ENCODE measurements at places on chromosomes 3 and 15.

- DNase-seq: no peak
Observed at GRCh38 chr15:58393241-58393662, 38.5 kb upstream of the LIPC start.

DNA sequence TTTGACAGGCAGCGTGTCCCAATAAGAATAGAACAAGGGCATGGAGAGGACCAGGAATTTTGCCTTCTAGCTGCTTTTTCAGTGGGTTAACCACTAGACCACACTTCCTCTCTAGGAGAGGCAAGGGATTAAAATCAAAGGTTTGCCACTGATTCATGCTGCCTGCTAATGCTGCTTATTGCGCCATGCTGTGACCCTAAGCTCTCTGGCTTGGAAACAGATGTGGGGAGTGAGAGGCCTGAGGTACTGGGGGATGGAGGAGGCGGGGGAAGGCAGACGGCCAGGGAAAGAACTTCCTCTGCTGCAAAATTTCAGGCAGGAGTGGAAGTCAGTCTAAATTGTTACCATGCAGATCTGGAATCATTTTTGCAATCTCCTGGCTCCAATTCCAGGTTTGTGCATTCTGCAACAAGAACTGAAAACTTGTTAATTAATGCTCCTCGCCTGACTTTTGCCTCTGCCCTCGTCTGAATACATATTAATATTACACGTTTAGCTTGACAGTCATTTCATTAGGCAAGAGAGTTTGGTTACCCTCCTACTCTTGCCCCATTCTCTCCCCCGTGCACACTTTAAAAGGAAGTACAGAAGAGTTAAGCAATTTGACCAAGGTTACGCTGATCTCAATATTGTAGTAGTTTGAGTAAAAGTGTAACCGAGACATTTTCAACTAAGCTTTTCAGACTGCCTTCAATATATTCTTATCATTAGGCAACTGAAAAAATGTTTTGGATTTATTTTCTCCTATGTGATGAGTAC lies 121.7 kb upstream of the SPRED1 start:
- peak; percentile 96 for DNase-seq

GRCh38 chr3:71564361-71564760 lies 19.2 kb downstream of the FOXP1 start:
- DNase-seq: no peak

GRCh38 chr15:99976811-99977271 lies 243.6 kb upstream of the LYSMD4 start:
- DNase-seq: peak; percentile 24

DNA sequence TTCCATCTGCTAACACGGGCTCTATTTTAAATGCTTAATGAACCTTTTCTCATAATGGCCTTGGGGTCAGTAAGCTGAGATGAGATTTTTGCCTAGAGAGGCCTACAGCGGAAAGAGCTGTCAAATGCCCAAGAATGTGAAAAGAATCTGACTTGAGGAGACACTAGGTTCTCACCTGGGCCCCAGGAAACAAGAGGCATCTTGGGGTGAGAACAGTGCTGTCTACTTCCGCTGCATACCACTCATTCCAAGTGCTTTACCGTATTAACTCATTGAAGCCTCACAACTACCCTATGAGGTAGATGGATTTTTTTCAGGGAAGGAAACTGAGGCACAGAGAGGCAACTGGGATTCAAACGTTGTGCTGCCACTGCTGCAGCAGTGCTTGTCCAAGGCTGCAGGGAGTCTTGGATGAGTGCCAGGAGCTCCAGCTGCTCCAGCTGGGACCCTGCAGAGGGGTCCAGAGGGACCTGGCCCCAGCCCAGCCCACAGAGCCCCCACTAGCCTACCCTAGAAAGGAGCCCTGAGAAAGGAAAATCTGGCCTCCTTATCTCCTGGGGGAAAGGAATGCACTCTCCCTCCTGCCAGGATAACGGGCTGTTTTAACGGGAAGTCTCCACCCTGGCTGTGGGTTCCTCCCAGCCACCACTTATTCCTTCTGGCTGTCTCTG lies 68.4 kb downstream of the SLC12A8 start:
- DNase-seq: peak; percentile 60

DNA sequence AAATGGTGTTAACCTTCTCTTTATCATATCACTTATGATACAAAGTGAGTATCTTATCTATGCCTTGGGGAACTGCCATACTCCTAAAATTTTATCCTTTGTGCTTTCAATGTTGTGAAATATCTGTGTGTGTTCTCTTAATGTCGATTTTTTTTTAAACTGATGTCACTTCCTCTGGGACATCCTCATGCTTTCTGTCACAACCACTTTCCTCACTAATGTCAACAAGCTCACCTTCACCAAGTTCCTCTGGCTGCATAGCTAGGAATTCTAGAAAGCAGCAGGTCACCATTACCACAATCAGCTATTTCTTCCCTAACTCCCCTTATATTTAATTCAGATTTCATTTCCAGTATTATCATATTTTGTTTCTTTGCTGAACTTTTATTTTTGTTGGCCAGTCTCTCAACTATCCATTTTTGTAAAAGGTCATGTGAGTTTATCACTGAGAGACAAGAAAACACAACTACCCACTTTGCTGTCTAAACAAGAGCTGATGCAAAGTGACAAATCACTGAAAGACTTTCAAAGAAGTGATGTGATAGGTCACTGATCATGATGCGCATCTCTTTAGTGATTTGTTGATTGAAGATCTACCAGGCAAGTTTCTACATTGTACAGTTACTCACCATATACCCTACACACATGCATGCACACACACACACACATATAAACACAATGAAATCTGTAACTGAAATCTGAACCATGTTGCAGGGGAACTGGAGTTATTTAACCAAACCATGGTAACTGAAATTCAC lies 369.0 kb downstream of the ULK4 start:
- DNase-seq: no peak

GRCh38 chr3:115706311-115706829 lies 83.1 kb downstream of the GAP43 start:
- peak; percentile 47 for DNase-seq

DNA sequence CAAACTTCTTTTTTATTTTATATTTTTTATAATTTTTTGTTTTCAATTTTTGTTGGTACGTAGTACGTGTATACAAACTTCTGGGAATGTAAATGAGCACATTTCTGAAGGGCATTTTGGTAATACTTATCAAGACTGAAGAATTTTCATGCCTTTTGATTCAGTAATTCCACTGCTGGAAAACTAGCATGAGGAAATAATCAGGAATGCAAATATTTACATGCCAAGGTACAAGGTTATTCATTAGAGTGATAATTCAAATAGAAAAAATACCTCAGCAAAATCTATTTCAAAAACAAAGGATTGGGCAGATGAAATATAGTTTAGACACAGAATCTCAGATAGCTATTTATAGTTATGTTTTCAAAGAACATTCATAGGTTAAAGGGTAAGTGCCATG lies 128.7 kb downstream of the DMXL2 start:
- DNase-seq: peak; percentile 5

DNA sequence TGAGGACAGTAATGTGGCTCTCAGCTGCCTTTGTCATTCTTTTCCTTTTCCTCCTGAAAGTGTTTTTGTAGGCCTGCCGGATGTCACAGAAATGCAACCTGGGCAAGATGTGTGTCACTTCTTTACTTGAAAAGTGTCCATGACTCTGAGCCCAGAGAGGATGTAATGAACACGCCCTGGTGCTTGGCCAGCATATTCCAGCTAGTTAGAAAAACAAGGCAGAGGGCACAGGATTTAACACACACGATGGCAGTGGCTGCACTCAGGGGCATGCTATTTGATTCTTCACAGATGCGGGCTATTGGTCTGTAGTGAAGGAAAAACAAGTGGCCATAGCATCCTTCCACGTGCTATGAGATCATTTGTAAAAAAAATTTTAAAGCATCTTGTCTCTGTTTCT lies 30.3 kb upstream of the PTX3 start:
- no peak for DNase-seq

GRCh38 chr3:159761848-159762635 lies 226.6 kb upstream of the IL12A start:
- DNase-seq: no peak

DNA sequence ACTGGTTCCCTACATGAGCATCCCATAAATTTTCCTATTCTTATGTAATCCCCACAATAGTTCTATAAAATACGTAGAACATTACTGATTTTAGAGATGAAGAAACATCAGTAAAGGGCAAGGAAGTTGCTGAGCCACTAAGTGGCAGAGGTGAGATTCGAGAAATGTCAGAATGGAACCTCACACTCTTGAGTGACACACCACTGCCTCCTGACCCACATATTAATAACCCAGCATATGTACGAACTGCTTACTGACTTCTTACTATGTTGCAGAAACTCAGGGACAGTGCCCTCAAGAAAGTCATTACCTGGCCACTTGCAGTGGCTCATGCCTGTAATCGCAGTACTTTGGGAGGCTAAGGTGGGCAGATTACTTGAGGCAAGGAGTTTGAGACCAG lies 1022.4 kb downstream of the FHIT start:
- no peak for DNase-seq

DNA sequence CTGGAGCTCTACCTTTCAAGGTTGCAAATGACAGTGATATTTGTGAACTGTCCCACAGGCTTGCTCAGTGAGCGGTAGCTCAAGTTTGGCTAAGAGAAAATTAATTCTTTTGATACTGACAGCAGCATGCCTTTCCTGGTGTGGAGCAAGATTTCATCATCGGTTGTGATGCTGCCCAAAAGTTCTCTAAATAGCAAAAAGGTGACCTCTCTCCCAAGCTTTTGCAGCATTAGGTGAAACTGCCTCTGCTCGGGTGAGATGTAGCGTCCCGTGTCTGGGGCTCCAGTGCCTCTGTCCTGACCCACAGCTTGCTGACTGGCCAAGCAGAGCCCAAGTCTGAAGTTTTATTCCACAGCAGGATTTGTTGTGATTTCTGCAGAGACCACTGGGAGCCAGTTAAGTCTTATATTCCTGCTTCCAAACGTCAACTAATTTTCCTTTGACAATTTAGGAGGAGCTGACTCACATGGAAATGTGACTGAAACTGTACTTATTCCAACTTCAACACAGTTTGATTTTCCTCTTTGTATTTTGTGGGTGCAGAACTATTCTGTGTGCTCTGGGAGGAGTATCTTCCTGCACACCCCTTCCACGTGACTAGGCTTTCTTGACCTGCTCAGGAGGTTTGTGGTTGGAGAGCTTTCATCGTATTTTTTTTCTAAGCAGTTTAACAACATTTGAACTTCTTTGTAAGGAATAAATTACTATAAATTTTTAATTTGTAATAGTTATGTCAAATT lies 5.9 kb downstream of the SYNM start:
- peak; percentile 30 for DNase-seq

All from astrocyte of the spinal cord (primary cell).